ENCODE measurements at places on chromosomes 16 and 17. TPM values are rescaled to one million over a fixed set of nuclear protein-coding genes. Genes with fewer than 3 reads are reported as not detected.

Gene ENKD1
- 11.5 TPM for total RNA-seq

Gene TMIGD1
- not detected for total RNA-seq

DNA sequence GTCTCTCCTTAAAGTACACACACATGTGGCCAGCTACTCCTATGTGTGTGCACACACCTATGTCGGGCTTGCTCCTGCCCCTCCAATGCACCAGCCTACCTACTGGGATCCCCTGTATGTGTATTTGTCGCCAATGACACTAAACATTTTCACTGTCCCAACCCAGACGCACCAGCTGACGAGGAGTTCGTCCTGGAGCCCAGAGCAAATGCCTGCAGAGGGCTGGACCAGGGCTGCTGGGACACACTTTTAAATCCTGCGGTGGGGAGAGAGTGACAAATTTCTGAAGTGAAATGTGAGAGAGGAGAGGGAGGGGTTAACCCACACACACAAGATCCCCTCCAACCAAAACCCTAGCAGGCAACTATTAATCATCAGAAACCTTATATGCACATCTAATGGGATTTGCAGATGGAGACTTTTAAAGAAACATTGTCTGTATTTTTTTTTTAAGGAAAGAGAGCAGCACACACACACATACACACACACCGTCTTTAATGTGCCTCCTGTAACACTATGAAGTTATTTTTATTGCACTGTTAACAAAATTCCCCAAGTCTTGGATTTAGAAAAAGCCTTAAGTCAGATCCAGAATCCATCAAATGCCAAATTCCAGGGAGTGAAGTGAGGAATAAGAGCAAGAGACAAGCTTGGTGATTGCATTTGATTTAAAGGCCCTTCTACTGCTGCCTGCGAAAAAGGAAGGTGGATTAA is at the start of gene MEOX1:
MEOX1 (minus strand) TSS at position 224 of the 714 bp plus-strand sequence. CDS start 388 bp downstream, outside the sequence.
- peak; percentile 65 for DNase-seq
- peak within 1 kb of the TSS; percentile 80 for H3K27ac ChIP-seq
- no peaks in the 10 kb centered on the region for H3K36me3 ChIP-seq
- H3K4me1 ChIP-seq, result peaks cover 59% of the 10 kb centered on the region
- peak within 1 kb of the TSS; percentile 39 for H3K4me3 ChIP-seq

DNA sequence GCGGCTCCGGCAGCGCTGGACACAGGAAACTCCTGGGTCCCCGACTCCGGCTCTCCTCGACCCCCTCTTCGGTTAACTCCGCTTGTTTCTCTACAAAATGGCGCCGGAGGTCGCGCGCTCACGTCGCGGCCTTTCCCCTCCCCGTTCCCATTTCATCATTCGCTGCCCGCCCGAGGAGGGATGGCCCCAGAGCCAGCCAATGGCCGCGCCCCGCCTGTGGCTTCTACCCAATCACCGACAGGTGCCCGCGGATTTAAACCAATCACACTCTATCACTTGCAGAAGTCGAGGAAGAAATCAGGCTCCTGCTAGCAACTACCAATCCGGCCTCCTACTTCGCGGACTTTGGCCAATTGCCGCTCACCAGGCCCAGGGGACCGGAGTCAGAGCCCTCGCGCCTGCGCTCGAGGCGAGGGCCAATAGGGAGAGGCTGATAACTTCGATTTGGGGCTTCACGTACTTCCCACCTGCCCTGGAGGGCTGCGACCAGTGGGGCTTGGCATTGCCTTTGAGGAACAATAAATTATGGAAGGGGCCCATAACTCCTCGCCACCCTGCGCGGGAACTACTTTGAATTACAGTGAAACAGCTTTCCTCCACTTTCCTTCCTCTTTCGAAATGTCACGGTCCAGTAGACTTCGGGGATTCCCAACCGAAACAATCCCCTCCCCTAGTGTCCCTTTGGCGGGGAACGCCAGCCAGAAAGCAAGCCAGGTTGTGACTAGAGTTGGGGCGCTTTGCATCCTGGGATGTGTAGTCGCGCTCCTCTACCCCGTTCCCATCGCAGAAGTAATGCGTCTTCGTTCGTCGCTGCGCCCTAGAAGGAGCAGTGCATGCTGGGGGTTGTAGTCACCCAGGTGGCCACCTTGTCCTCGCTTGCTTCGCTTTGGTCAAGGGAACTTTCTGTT is at the start of gene CNOT1:
CNOT1 (minus strand) TSS at position 94 of the 908 bp plus-strand sequence. CDS start 30,489 bp downstream, outside the sequence.
- H3K27me3 ChIP-seq, result no peaks in the 10 kb centered on the region
- peak; percentile 99 for DNase-seq
- peaks cover 6% of the 10 kb centered on the region for H3K36me3 ChIP-seq
- H3K27ac ChIP-seq, result peak within 1 kb of the TSS; percentile 99

DNA sequence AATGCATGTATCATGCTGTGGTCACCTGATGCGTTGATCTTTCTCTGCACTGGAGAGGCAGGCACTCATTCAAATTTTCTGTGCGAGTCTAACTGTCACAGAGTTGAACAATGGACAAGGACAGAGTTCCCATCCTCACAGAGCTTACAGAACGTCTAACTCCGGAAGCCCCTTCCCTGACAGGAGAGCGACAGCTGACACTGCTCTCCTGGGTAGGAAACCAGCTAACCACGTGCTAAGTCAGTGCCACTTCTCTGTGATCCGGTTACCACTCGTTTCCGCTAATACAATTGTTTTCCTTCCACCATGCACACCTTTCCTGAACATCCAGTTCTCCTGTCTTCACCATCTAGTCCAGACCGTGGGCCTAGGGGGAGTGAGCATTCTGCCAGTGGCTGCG is 11.3 kb downstream of the KLHDC4 start:
- no peaks in the 10 kb centered on the region for H3K4me1 ChIP-seq
- no peaks in the 10 kb centered on the region for H3K27me3 ChIP-seq
- H3K4me3 ChIP-seq, result no peak overlapping the region
- DNase-seq, result no peak

GRCh38 chr16:87562201-87562600 is 40.1 kb upstream of the JPH3 start:
- H3K27me3 ChIP-seq, result no peaks in the 10 kb centered on the region
- H3K36me3 ChIP-seq, result no peaks in the 10 kb centered on the region
- peaks cover 3% of the 10 kb centered on the region for H3K4me1 ChIP-seq
- H3K27ac ChIP-seq, result no peak overlapping the region

DNA sequence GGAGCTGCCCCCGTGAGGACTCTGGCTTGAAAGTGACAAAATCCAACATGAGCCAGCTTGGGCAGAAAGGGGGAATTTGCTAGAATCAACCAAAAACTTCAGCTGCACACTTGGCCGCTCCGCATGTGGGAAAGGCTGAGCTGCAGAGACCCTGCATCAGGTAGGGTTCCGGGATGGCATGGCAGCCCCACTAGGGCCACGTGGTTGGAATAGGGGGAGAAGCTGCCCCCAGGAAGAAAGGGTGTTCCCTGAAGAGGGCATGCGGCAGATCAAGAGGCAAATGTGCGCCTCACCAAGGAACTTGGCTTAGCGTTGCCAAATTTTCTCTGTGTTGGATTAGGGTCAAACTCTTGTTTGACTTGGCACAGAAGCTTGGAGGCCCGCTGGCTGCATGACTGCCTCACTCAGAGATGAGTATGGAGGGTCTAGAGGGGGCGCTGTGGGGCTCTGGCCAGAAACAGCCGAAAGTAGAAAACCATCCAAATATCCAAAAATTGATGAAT is 29.2 kb upstream of the WFIKKN2 start:
- no peaks in the 10 kb centered on the region for H3K4me1 ChIP-seq
- H3K36me3 ChIP-seq, result no peaks in the 10 kb centered on the region
- H3K27me3 ChIP-seq, result no peaks in the 10 kb centered on the region

DNA sequence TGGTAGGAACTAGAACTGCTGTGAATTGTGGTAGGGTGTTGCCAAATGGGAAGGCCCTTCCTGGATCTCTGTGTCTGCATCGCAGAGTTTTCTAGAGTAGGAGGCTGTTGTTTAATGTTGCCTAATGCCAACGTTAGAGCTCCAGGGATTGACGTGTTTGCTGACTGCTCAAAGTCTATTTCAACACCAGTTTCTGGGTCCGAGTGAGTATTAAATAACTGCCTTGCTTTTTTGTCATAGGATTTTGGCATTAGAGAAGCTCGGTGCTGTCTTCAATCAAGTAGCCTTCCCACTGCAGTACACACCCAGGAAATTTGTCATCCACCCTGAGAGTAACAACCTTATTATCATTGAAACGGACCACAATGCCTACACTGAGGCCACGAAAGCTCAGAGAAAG is 40.0 kb downstream of the SF3B3 start:
- no peaks in the 10 kb centered on the region for H3K4me1 ChIP-seq
- H3K27me3 ChIP-seq, result no peaks in the 10 kb centered on the region
- H3K27ac ChIP-seq, result no peak overlapping the region
- no peak for DNase-seq

- H3K27ac ChIP-seq, result no peak overlapping the region
- H3K27me3 ChIP-seq, result no peaks in the 10 kb centered on the region
- no peak overlapping the region for H3K4me3 ChIP-seq
- H3K4me1 ChIP-seq, result no peaks in the 10 kb centered on the region
- no peak for DNase-seq
- H3K36me3 ChIP-seq, result no peaks in the 10 kb centered on the region
These were observed 127.8 kb downstream of the CPPED1 start for GRCh38 chr16:12675852-12676251.

DNA sequence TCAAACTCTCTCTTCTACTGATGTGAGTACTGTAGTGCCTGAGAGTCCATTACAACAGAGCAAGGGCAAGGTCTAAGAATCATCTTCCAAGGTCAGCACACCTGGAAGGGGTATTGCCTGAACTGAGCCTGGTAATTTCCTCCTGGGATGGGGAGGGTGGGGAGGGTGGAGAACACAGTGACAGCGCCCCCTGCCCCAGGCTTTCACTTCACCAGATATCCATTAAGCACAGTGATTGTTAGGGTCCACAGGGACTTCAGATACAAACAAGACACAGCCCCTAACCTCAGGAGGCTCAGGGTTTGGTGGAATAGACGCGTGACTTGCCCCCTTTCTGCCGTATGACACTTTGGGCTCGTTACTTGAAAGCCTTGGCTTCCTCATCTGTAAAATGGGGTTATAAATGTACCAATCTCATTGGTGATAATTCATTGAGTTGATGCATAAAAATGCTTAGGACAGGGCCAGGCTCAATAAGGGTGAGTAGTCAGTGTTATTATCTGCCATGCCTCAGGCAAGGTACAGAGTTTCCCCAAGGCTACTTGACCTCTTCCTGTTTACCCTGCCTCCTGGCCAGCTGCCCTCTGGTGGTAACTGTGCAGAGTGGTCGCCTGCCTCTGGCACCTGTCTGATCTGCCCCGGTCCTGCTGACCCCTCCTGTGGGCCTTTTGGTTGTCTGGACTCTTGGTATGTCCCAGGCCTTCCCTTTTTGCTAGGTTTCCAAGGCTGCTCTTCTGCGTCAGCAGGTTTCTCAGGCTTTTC is 13.1 kb upstream of the BRD7 start:
- H3K4me3 ChIP-seq, result no peak overlapping the region
- DNase-seq, result no peak
- peaks cover 8% of the 10 kb centered on the region for H3K27me3 ChIP-seq
- no peak overlapping the region for H3K27ac ChIP-seq
- H3K36me3 ChIP-seq, result no peaks in the 10 kb centered on the region

GRCh38 chr16:85659805-85660511 is 28.8 kb downstream of the GINS2 start:
- H3K4me1 ChIP-seq, result peaks cover 13% of the 10 kb centered on the region
- no peaks in the 10 kb centered on the region for H3K27me3 ChIP-seq
- no peak overlapping the region for H3K4me3 ChIP-seq
- peaks cover 88% of the 10 kb centered on the region for H3K36me3 ChIP-seq
- DNase-seq, result peak; percentile 82

Measured in heart left ventricle (tissue), 16 donors.